Activated CD8-positive, alpha-beta T cell treated with anti-CD3 and anti-CD28 coated beads, Interleukin-2, amount 10 ng/mL, durations not matched to agents 7 days and 5 days (primary cell): ENCODE measurements at places on chromosomes 6 and 20.
A peak's percentile ranks its signal among the peaks of the same experiment; 100 is the strongest.

GRCh38 chr6:107811591-107812218 is 12.4 kb downstream of the SCML4 start:
- DNase-seq = peak; percentile 13

GRCh38 chr6:75368151-75368779 is 83.7 kb upstream of the TMEM30A start:
- DNase-seq = no peak

DNA sequence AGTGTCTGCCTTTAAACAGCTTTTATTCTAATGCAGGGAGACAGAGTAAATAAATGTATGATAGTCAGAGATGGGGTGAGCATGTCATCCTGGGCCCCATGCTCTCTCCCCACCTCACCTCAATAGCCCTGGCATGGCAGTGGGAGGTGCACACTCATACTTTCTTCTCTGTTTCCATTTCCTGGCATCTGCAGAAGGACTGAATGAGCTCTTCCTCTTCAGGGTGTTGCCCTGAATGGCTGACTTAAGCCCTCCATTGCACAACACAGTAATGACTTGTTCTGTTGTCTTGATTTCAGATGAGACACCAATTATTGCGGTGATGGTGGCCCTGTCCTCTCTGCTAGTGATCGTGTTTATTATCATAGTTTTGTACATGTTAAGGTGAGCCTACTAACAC is 57.0 kb upstream of the GNRH2 start:
- DNase-seq = peak; percentile 38

DNA sequence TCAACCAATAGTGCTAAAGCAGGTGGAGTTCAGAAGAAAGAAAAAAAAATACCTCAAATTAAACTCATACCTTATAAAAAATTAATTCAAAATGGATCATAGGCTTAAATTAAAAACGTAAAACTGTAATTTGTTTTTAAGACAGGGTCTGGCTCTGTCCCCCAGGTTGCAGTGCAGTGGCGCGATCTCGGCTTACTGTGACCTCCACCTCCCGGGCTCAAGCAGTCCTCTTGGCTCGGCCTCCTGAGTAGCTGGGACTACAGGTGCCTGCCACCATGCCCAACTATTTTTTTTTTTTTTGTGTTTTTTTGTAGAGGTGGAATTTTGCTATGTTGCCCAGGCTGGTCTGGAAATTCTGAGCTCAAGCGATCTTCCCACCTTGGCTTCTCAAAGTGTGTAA is 111.6 kb downstream of the HDGFL1 start:
- no peak for DNase-seq
